ENCODE measurements at places on chromosomes 16 and 17.

- DNase-seq, result no peak
Observed at GRCh38 chr17:15782866-15783265, 50.8 kb downstream of the TBC1D26 start.

- DNase-seq, result no peak
Observed at GRCh38 chr17:11682646-11683045, 84.4 kb downstream of the DNAH9 start.

GRCh38 chr16:24041834-24042631, 206.2 kb downstream of the PRKCB start:
- DNase-seq, result peak; percentile 60

- DNase-seq, result no peak
Observed at GRCh38 chr17:68507576-68507975, 4.7 kb upstream of the PRKAR1A start.

DNA sequence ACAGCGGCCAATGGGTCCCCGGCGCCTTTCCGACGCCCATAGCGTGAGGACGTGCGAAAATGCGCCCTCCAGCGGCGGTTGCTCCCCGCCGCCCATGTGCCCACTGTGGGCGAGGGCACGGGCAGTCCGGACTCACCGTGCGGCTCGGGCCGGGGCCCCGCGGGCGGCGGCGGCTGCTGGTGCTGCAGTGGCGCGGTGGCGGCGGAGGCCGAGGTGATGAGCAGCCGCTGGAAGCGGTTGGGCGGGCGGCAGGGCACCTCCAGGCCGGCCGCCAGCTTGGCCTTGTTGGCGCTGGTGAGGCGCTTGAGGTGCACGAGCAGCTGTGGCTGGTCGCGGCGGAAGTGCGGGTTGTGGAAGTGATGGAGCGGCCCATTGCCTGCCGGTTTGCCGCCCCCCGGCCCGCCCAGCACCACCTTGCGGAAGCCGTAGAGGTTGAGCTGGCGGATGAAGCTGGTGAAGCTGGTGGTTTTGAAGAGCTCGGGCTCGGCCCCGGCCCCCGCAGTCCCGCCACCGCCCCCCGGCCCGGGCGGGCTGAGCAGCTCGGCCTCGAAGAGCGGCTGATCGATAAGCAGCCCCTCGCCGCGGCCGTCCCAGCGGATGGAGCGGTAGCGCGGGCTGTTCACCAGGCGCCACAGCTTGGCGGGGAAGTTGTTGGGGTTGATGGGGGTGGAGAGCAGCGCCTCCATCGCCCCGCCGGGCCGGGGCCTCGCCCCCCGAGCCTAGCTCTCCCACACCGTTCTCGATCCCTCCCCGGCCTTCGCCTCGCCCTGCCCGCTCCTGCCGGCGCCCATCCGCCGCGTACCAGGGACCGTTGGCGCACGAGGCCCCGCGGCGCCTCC, at the start of gene HSF5:
Gene HSF5 (minus strand): TSS at position 820 of the 839 bp plus-strand sequence. CDS start 134 bp downstream, at position 686.
- DNase-seq, result no peak

DNA sequence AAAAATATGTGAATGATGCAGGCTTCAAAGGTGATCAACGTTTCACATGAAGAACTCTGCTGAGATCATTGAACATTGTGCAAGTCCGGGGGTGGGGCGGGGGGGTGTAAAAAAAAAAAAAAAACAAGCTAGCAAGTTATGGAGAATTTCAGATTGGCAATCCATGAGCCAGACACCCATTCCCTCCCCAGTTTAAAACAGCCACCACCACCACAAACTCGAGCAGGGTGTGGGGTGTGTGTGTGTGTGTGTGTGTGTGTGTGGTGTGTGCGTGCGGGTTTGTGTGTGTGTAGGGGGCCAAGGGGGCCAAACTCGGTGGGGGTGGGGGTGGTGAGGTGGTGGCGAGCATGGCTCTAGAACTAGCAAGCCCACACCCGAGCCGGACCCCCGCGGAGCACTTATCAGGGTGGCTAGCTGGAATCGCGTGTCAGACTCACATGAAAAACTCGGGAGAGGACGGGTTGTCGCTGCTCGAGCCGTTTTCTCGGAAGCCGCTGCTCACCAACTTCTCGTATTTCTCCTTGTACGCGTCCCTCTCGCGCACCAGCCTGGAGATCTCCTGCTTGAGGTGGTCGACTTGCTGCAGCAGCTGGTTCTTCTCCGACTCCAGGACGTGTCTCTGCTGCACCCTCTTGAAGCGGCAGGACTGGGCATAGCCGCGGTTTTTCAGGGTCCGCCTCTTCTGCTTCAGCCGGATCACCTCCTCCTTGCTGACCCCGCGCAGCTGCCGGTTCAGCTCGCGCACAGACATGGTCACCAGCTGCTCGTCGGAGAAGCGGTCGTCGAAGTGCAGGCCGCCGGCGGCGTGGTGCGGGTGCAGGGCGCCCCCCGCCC, 2.0 kb downstream of the MAF start:
- DNase-seq, result peak; percentile 69

DNA sequence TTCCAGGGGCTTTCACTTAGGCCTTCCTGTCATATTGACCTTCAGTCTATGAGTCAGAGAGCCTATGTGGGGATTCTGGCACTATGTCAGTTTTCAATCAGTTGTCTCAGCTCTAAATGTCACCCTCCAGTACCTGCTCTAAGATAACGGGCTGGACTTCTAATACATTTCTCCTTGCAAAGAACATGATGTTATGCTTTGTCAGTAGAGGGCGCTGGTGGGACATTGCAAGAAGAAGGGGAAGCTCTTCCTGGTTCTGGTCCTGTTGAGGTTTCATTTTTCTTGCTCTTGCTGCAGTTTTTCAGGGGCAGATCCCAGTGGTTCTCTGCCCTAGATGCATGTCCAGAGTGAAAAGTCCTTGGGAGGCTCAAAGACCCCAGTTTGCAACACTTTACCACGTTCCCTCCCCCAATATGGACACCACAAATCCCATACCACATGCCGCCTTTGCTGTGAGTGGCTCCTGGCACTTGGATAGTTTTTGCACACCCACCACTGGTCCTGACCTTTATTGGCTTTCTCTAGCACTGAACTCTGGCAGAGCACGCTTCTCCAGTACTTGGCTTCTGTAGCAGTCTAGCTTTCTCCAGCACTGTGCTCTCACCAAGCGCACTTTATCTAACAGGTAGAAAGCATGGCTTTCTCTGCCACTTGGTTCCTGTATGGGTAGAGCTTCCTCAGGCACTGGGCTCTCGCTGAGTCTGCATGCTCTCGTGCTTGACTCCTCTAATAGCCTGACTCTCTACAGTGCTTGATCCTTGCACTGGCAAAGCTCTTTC, 49.0 kb downstream of the BCL7C start:
- DNase-seq, result peak; percentile 83

DNA sequence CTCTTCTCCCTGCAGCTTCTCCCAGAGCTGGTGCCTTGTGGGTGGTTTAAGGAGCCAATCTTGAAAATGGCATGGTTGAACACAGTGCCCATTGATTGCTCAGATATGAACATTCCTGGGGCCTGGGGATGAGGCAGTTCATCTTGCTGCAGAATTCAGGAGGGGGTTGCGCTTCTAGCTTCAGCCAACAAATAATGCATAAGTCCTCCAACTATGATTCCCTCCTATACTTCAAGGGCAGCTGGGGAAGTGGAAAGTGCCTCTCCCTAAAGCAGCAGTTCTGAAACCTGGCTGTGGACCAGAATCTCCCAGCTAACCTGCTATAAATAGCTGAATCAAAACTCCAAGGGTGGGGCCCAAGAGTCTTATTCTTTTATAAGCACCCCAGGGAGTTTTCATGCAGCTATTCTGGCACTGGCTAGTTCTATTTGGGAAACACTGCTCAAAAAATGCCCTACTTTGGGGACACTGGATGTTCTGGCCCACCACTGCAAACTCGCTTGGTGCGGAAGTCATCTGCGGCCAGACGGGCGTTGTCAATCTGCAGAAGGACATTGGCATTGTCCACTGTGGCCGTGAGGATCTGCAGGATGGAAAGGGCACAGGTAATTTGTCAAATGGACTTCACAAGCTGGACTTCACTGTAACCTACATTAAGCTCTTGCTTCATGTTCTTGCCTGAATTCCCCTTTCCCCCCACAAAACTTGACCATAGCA, 130.3 kb downstream of the CCDC144A start:
- DNase-seq, result peak; percentile 65

DNA sequence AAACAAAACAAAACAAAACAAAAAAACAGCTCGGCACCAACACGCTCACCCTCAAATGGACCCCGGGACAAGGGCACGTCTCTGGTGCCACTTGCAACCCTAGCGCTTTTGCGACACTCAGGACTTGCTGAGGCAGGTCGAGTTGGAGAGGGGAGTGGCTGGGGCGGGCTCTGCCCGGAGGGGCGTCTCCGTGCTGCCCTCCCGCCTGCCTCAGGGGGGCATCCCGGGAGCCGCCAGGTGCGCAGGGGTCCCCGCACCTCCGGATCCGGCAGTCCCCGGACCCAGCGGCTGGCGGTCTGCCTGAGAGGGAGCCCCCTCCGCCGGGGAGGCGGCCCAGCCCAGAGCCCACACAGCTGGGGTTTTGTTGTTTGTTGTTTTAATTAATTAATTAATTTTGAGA, at the start of gene SLC52A1:
Gene SLC52A1 (minus strand): TSS at position 112 of the 400 bp plus-strand sequence. CDS start 820 bp downstream, outside the sequence.
- no peak for DNase-seq

DNA sequence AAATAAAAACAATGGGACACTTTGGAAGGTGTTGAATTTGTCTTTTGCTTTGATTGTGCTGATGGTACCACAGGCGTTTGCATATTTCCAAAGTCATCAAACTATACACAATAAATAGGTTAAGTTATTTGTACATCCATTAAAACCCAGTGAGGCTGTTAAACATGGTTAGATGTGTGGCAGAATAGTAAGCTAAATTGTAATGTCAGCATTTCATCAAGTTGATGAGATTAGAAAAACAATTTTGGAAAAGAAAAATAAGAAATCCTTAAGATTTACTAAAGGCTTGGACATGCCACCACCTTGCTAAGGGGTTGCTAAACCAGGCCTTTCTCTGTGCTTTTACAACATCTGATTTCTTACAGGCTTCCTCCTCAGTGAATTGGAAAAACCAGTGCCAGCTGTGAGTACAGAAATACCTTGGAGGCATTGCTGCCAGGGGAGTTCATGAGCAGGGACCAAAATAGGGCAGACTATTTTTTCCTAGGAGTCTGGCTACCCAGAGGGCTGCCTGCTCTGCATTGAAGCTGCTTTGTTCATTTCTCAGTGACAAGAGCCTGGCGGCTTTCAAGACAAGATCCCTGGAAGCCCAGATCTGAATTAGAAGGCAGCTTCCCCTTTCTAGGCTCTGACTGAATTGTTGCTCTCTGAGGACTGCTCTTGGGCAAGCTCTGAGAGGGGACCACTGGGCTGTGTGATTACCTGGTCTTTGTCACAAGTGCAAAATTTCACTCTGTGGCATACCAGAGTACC, 43.4 kb upstream of the CA10 start:
- DNase-seq, result no peak

DNA sequence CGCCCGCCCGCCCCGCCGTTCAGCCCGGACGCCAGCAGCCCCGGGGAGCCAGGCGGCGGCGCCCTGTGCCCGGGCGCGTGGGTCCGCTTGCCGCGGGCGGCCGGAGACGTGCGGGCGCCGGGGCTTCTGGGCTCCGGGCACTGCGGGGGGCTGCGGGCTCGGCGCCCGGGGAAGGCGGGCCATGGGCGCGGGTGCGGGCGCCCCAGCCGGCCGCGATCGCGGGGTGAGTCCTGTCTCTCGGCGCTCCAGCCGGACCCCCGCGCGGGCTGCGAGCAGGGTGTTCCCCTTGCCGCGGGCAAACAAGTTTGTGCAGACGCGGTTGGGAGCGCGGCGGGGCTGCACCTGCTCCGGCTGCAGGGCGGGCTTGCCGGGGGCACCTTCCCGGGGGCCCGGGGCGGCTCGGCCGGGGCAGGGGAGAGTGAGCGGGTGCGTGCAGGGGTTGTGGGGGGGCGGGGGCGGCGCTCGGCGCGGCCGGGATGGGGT, 292 bp downstream of the WSCD1 start:
- DNase-seq, result no peak

- DNase-seq, result no peak
Observed at GRCh38 chr17:681738-682529, 32.7 kb downstream of the VPS53 start.

DNA sequence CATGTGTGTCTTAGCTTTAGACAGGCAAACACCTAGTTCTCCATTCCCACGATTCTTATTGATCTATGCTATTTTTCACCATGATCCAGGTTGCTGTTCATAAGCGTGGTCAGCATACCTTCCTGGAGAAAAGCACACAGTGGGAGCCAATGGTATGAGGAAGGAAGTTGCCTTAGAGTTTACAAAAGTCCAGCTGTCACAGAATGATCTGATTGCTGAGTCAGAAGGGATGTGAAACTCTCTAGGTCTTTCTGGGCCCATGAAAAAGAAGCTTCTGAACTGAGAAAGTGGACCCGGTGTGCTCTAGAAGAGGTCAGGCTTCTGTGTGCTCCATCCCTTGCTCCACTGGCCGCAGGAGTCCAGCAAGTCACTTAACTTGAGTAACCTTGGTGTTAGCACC, 71.0 kb upstream of the CCL1 start:
- no peak for DNase-seq

DNA sequence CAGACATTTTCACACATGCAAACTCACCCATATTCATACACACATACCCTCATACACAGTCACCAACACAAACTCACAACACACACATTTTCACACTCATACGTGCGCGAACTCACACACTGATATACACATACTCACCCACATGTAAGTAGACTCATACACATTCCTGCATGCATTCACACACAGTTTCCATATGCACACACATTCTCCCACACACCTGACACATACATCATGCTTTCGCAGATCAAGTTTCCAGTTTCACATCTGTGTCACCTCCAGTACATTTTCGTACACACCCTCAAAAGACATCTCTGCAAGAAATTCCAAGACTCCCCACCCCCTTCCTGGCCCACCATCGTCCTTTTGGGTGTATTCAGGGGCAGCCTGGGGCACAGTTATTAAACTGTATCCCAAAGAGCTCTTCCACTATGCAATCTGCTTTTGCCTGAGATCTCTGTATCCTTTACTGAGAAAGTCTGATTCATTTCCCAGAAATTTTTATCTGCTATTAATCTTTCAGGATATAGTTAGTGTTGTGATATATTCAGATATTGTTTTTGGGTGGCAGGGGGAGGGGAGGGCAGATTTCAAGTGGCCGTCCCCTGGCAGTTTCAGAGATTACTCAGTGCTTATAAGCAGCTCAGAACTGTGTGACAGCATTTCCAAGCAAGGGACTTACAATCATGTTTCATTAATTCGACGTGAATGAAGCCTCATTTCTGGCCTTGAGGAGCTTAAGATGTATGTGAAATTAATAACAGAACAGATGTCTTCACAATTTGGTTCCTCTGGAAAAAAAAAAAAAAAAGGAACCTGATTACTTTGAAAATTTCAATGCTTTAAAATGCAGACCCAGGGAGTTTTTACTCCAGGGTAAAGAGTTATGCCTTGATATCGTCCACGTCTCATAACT, 35.3 kb upstream of the MMP2 start:
- no peak for DNase-seq

DNA sequence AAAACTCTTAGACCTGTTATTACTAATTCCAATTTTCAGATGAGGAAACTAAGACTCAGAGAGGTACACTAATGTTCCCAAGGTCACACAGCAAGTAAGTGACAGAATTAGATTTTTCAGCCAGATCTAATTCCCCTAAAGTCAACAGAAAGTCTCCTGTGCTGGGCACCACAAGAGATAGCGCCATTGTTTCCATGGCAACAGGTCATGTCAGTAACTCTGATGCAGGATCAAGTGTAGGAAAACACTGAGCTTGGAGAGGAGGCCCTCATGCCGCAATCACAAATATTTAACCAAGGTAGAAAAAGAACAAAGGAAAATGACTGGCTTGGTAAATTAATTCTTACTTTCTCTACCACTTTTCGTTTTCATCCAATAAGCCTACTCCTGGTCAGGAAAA, 166.0 kb upstream of the CDH13 start:
- no peak for DNase-seq

- DNase-seq, result no peak
Observed at GRCh38 chr16:66517586-66518263, 32.2 kb downstream of the TK2 start.
